ENCODE measurements at places on chromosomes 2 and 18.
A peak's percentile ranks its signal among the peaks of the same experiment; 100 is the strongest.

- no peak for DNase-seq
These were observed 78.2 kb downstream of the C1D start for GRCh38 chr2:67984600-67984999.

DNA sequence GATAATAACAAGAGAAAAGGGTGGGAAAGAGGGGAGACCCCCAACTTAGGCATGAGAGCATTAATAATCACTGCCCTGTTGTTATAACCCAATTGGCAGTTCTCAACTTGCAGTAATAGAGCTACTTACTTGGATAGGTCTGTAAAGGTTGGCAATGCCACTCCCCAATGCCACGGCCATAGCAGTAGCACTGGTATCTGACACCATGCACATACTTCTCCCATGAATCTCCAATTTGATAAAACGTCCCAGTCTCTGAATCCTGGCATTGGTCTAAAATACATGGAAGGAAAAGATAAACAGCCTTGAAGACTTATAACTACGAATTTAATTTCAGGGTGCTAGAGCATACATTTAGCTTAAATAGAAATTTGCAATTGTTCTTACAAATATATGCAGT, 16.8 kb downstream of the FN1 start:
- no peak for DNase-seq

DNA sequence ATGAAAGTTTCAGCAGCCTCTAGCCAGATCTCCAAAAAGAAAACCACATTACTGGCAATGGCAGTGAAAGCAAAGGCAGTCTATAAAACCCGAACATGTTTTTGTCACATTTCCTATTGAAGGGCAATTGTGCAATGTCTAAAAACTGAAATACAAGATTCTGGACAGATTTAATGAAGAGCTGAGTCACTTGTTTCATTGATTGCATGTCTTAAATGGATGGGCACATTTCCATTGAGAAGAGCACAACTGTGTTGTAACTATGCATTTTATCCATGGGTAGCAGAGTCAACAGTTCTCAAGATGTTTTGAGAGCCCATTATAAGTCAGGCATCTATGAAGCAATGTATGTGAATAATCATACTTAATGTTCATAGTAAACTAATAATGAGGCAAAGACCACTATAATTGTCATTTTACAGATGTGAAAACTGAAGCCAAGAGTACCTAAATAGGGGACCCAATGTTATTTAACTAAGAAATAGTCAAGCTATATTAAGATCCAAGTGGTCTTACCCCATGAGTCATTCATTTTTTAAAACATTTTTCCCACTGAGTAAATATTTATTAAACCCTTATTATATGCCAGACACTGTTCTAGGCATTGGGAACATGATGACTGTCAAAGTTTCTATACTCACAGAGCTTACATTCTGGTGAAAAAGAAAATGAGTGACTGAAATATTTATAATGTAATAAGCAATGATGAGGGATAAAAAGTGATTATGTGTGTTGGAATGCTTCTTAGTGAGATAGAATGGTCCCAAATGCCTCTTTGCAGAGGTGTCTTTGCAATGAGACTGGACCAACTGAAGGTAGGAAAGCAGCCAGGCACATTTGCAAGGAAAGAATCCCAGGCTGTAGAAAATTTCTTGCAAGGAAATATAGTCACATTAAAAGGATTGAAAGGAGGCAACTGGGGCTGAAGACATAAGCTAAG, 818.9 kb upstream of the ACVR2A start:
- no peak for DNase-seq

DNA sequence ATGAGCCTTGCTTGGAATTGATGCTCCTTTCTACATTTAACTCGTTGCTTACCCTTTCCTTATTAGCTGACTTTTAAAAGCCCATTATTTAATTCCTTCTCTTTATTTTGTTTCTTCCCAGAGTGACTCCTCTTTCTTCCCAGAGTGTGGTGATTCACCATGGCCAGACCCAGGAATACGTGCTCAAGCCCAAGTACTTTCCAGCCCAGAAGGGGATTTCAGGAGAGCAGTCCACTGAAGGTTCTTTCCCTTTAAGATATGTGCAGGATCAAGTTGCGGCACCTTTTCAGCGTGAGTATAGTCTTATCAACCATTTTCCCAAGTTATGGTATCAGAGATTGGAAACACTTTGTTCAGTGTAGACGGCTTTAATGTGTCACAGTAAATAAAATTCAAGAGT, 163.7 kb downstream of the LTBP1 start:
- DNase-seq, result no peak

GRCh38 chr18:79525556-79526467, 130.1 kb downstream of the NFATC1 start:
- no peak for DNase-seq

DNA sequence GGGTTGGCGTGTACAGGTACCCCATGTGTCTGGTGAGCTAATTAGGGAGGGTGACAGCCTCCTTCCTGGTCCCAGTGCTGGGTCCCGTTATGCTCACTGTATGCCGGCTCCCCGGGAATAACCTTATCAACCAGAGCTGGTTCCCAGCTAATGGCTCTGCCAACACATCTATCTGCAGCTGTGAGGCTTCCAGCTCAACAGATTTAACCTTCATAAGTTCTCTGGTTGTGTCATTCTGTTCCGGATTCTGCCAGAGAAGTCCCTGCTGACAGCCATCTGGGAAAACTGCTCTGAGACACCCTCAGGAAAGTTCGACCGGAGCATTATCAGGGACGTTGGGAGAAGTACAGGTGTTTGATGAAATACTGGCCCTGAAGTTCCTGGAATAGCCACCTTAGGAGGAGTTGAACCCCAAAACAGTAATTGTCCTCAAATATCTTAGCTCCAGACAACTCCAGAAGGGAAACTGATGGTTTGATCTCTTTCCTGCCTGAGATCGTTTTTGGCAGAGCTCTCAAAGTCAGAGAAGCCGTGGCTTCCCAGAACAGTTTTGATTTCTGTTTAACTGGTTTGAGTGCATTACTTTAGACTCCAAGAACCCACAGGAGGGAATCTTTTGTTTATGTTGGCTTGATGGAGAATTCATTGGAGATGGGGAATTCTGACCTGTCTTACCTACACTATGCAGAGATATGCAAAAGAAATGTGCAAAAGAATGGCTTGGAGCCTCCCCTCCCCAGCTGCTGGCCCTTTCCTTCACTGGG, 39.4 kb upstream of the TXNDC2 start:
- DNase-seq, result no peak

DNA sequence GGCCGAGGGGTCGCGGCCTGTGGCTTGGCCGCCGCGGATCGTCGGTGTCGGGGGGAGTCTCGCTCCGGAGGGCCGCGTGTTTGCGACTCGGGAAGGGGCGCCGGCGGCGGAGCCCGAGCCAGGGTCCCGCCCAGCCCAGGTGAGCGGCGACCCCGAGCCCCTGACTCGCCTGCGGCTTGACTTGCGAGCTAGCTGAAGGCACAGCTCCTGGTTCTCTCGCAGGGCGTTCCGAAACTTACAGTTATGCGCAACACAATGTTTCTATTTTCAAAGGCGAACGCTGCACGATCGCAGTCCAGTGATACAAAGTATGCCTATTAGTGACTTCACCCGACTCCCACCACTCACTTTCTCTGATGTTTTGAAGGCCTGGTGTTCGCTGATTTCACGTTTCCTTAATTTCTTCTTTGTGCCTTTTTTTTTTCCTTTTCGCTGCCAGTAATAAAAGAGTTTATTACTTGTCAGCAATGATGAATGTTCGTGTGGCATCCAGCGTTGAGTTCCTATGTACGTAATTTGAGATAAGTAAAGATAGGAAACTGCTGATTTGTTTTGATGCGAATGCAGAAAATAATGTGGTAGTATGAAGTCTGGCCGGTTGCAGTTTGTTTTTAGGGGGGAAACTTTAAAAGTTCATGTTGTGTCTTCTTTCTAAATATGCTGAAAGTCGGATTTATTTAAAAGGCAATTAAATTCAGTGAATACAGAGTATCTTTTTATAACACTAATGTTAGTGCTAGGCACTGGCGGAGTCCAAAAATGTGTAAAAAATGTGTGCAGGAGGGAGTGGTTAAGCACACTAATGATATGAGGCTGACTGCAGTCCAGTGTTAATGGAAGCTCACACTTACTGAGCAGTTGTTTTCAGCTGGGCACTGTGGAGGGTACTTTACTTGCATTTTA, 706 bp downstream of the UBXN2A start:
- DNase-seq, result peak; percentile 51

DNA sequence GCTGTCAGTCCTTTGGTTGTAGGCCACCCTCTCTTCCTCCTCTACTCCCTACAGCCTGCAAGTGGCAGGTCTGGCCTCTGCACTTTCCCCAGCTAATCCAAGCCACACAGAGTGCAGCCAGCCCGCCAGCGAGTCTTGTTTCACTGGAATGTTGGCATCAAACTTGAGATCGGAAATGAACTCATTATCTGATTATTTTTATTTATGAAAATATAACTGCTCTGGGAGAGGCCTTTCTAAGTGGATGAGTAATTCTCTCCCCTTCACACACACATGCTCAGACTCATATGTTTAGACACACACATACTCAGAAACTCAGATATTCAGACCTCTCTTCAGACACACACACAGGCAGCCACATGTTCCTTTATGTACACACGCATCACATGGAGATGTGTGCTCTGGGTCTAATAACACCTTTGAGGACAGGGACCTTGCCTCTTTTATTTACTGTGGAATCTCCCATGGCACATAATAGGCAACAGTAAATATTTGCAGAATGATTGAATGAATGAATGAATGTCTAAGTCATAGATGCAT, 151.3 kb downstream of the ZFP36L2 start:
- DNase-seq, result no peak

- no peak for DNase-seq
These were observed 22.3 kb downstream of the ATP8B1 start for GRCh38 chr18:57780706-57781347.

DNA sequence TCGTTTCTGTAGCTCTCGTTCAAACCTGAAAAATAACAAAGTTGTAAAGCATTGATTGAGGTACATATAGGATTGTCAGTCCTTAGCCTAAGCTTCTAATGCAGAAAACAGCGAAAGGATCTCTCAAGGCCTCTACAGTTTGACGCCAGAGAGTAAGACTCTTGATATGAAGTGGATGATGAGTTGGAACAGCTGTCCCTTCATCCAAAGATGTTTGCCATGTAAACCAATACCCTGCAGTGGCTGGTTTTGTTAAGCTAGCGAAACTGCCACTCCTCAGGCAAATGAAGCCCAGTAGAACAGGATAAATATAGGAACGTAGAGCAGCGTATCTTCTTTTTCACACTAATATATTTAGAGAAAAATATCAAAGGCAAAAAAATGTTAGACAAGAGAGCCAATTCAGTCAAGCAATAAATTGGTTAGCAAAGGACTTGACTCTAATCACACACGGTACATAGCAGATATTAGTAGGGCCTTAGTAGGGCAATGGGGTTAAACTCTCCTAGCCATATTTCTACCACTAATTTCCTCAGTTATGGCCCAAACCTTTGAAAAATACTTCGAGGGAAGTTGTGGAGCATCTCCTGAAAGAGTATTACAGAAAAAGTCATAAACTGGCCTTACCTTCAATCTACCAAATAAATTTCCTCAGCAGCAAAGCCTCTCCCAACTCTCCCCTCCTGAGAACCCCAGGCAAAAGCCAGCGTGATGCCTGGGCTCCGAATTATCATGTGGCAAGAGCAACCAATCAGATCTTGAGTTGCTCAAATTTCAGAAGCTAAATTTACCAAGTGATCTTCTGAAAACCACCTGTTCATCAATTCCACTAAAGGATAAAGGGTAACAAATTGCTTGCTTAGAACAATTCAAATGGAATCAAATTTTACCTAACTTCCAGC, at the start of gene NEB:
Gene NEB (minus strand): TSS at position 706 of the 902 bp plus-strand sequence. CDS start 1,320 bp downstream, outside the sequence.
- peak; percentile 69 for DNase-seq

Data from NCI-H1105 treated with DMSO at 0.1 percent for 48 hours (cell line).